ENCODE measurements at places on chromosomes 1 and 21. TPM values are rescaled to one million over a fixed set of nuclear protein-coding genes. Genes with fewer than 3 reads are reported as not detected.

Gene UBL4B
- not detected for total RNA-seq

Gene EIF2D
- 50.1 TPM for total RNA-seq

Gene WDR64
- not detected for total RNA-seq

Gene ANKRD34A
- 0.26 TPM for total RNA-seq

Gene BTBD19
- total RNA-seq, result 5.0 TPM

Gene SLAMF9
- not detected for total RNA-seq

Gene LRRC3
- 0.26 TPM for total RNA-seq

Gene ZFP69B
- total RNA-seq, result 2.5 TPM

Gene SH3BGR
- 3.3 TPM for total RNA-seq

Gene RNF186
- total RNA-seq, result not detected

Gene IGSF21
- not detected for total RNA-seq

Gene KPRP
- total RNA-seq, result not detected

Gene PLD5
- not detected for total RNA-seq

Gene APH1A
- total RNA-seq, result 81.4 TPM

Gene KIF26B
- total RNA-seq, result 6.9 TPM

Gene CCDC190
- total RNA-seq, result not detected

Gene OR10J1
- not detected for total RNA-seq

Gene SPATA46
- total RNA-seq, result not detected

Gene FCRL5
- total RNA-seq, result not detected

Gene S100A3
- total RNA-seq, result 1.8 TPM

Gene TMEM52
- not detected for total RNA-seq

Gene ATPAF1
- 58.3 TPM for total RNA-seq

Gene AMPD1
- not detected for total RNA-seq

Gene SMCP
- 0.17 TPM for total RNA-seq

Gene AQP10
- total RNA-seq, result not detected

Gene LYPD8
- not detected for total RNA-seq

Gene FMOD
- total RNA-seq, result 3.3 TPM

Gene CCDC17
- total RNA-seq, result 0.99 TPM

Gene ELF3
- 0.17 TPM for total RNA-seq

Gene TMEM82
- not detected for total RNA-seq

Gene CCDC27
- not detected for total RNA-seq

Gene OR2T5
- total RNA-seq, result not detected
